ENCODE measurements at places on chromosomes 2 and 18.

GRCh38 chr18:37298816-37299215 lies 266.8 kb downstream of the CELF4 start:
- DNase-seq = no peak

- DNase-seq = no peak
Measured at GRCh38 chr2:5449867-5450266, 242.3 kb upstream of the SOX11 start.

- peak; percentile 35 for DNase-seq
Measured at GRCh38 chr2:12816379-12817306, 99.9 kb downstream of the TRIB2 start.

DNA sequence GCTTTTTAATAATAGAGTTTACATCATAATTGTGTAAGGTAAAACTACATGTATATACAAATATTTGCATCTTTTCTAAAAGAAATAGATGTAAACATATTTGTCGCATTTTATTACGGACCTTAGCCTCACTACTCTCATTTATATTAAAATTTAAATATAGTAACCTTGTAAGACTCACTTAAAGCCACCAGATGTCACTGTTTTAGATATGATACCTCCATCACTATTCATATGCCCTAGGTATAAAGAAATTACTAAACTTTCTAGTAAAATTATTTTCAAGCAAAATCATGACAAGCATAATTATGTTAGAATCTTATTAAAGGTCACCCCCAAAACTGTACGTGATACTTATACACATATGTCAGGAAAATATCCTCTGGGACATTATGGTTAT lies 674.3 kb upstream of the REG3G start:
- DNase-seq = no peak

GRCh38 chr2:14316594-14316993 lies 315.9 kb upstream of the LRATD1 start:
- DNase-seq = no peak
